ENCODE measurements at places on chromosomes 1 and 21.
A peak's percentile ranks its signal among the peaks of the same experiment; 100 is the strongest.

- DNase-seq: no peak
Observed at GRCh38 chr1:150909585-150910180, 16.5 kb upstream of the SETDB1 start.

GRCh38 chr1:238964631-238965030, 421.7 kb upstream of the CHRM3 start:
- no peak for DNase-seq

DNA sequence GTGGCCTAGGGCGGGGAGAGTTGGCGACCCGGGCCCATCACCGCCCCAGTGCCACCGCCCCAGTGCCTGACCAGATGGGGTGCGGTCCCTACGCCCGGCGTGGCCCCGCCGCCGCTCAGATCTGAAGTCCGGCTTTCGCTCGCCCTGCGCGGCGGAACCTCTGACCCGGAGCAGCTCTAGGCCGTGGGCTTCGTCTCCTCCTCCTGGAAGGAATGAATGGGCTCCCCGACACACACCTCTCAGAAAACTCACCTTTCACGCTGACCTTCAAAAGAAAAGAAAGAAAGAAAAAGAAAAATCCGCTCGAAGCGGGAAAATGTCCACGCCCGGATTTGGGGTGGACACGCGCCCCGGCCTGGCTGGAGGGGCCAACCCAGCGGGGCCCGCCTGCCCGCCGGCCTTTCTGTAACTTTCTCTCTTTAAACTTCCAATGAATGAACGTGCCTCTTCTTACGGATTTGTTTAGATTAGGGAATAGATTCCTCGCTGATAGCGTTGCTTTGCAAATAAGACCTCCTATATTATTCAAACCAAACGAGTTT, 5.4 kb upstream of the SIM2 start:
- DNase-seq: no peak

DNA sequence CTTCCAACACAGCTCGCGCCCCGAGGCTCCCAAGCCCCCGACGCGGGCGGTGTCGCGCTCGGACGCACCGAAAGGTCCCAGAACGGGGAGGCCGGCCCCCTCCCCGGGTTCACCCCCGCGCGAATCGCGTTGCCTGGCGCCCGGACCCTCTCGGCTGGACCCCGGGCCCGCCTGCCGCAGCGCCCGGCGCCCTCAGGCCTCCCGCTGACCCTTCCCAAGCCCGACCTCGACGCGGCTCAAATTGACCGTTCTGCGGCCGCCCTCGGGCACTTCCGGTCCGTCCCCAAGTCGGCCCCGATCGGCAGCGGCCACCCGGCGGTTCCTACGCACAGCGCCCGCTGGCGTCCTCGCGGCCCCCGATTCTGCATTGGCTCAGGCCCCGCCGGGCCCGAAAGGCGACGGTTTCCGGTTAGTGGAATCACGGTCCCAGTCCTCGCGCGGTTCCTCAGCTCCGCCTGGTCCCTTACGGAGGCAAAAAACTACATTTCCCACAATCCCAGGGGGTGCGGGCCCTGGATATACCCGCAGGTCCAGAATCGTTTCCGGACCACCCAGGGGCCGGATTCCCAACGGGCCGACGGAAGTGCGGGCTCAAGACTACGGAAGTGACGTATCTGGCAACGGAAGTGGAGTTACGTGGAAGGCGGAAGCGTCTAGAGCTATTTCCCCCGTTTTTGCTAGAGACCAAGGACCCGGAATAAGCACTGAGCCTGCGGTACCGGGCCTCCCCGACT, at the start of gene AURKAIP1:
Gene AURKAIP1 (minus strand): TSS at position 279 of the 734 bp plus-strand sequence. CDS start 451 bp downstream, outside the sequence.
- DNase-seq: peak; percentile 99

DNA sequence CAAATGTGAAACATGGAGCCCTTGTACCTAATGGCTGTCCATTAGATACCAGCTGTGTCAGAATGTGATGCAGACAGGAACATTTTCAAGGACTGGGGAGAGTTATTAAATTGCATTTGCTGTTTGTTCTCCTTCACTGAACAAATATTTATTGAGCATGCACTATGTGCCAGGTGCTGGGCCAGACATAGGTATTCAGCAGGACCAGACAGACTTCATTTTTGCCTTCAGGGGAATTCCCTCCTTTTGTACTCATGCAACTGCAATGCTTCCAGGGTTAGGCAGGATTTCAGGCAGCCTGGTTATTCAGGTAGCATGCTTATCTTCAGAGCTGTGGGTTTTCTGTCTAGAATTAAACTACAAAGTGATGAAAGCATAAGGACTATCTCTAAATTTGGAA, 64.2 kb upstream of the SMYD2 start:
- no peak for DNase-seq

DNA sequence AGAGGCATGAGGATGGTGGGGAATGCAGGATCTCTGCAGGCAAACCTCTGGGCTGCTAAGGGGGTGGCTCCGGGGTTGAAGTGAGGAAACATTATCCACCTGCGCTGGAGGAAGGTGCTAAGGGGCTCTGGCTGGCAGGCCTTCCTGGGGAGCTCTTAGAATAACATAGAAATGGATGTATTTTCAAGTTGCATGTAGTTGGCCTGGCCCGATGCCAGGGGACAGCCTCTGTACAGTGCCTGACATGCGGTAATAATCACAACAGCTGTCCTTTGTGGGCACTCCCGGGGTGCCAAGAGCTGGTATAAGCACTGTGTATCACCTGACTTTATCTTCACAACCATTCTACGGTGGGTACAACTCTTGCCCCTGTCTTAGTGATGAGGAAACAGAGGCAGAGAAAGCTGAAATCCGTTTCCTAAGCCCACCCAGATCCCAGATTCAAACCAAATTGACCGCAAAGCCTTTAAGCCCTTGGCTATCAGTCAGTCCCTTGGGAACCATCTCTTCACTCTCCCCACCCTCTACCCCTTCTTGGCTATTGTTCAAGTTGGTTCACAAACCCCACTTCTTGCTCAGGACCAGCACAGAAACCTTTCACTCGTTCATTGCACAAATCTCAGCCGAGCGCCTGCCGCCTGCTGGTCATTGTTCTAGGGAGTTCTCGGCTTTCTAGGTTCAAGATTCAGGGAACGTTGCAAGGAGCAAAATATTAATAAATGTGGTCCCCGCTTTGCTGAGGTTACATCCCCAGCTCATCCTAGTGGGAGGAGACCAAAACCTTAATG, 30.9 kb downstream of the PADI4 start:
- DNase-seq: no peak

DNA sequence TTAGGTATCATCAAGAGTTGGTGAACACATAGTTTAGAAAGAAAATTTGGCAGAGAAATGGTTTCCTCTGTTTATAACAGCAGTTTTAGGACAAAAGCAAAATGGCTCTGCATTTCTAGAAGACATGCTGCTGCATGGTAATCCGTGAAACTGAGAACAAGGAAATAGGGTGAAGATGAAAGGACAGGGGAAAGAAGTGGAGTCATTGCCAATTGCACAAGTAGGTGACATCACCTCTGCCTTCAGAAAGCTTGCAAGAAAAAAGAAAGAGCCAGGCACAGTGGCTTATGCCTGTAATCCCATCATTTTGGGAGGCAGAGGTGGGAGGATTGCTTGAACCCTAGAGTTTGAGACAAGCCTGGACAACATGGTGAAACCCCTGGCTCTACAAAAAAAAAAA, 217.6 kb downstream of the LMX1A start:
- no peak for DNase-seq

DNA sequence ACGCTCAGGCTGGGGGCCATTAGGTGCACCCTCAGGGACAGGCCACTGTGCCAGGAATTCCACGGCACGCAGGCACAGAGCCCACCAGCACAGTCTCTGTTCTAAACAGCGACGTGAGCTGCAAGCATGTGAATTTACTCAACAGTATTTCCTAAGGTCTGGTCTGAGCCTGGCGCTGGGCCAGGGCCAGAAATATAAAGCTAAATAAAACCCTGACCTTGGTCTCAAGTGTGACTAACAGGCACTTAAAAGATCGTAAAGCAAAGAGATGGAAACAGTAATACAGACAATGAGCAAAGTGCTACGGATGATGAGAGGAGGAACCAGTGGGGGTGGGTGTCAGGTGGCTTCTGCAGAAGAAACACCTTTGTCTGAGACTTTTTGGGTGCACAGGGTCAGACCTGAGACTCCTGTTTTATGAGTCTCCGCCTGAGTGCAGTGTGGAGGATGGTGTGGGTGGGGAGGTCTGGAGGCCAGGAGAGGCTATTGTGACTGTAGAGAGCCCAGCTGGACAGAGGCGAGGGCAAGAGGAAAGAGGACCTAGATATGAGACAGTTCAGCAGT, 53.4 kb upstream of the EDN2 start:
- peak; percentile 56 for DNase-seq

GRCh38 chr1:68705466-68705865, 208.6 kb upstream of the DEPDC1 start:
- DNase-seq: no peak

- no peak for DNase-seq
Observed at GRCh38 chr1:172478485-172478884, 34.6 kb upstream of the PIGC start.

DNA sequence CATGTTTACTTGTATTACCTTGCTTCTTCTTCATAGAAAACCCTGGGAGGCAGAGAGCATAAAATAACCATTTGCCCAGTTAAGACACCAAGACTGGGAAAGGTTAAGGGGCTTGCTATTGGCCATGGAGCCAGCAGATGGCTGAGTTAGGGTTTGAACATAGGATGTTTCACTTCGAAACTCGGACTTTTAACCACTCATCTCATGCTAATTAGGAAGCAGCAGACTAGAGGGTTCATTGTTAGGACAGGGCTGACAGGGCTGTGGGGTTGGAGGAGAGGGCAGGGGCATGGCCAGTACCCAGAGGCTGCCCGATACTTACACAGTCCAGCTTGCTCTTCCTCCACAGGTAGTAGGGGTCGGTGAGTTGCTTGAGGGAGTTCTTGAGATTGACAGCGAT, 17.0 kb downstream of the SLC26A9 start:
- DNase-seq: no peak

GRCh38 chr1:168437821-168438220, 106.0 kb downstream of the XCL2 start:
- no peak for DNase-seq

GRCh38 chr21:16863908-16864307, 648.9 kb upstream of the CXADR start:
- DNase-seq: no peak

DNA sequence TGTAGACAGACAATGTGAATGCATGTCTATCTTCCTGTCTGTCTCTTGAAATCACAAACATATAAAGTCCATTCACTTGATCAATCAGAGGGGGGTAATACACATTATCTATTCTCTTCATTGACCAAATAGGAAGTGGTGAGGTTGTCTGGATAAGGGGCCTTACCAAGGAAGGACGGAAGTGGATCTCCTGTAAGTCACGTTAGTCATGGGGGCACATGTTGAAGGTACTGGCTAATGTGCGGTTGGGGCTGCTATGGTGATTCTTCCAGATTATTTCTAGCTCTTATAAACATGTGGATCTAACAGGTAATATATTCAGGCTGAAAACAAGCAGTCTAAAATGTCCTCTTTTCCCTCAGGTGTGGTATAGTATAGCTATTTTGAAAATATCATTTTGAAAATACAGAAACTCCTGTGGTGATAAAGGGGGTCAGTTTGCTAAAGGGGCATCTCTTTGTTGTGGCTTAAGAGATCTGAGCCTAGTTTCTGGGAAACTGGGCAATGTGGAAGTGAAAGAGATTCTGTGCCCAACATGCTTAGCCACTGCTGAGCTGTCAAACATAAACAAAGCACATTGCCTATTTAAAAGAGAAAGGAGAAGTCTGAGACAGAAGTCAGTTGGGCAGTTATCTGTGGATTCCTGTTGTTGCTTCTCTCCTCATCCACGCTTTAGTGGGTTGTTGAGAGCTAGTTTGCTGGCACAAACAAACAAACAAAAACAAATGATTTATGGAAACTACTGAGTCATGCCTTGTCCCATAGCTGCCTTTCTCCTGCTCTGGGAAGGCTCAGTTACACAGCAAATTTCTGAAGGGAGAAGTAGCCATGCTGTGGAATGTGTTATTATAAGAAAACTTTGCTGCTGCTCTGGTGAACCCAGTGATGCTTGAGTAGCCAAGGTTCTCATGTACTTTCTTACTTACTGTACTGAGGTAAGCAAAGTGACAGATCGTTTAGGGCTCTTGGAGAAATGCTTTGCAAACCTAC, 166.9 kb downstream of the HLX start:
- no peak for DNase-seq

DNA sequence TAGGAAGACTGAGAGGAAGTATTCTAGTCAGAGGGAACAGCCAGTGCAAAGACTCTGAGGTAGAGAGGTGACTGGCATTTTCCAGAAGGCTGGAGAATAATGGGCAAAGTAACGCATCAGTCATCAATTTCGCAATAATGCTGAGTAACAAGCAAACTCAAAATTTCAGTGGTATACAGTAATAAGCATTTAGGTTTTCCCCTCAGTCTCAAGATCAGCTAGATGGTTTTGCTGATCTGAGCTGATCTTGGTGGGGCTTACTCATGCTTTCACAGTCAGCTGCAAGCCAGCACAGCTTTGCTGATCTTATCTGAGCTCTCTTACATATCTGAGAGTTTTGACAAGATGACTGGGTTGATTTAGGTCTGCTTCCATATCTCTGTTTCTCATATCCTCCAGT, 108.7 kb downstream of the TSEN15 start:
- no peak for DNase-seq

DNA sequence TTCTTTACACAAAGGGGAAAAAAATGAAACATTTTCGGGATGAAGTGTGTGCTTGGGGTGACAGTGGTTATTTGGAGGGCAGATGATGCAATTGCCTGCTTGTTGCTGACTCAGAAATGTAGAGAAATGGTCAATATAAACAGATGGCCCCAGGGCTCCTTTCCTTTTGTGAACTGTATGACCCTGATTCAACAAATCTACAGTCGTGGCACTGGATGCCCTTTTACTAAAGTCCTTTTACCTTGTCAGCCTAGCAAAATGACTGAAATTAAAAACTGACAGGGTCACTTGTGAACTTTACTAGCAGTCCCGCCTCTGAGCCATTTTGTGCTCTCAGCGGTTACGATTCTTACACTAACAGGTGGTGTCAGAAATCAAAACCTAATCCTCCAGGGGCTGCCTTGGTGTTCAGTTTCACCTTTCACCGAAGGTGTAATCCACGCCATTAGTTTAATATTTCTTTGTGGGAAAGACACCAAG, 49.8 kb downstream of the GREM2 start:
- peak; percentile 38 for DNase-seq

DNA sequence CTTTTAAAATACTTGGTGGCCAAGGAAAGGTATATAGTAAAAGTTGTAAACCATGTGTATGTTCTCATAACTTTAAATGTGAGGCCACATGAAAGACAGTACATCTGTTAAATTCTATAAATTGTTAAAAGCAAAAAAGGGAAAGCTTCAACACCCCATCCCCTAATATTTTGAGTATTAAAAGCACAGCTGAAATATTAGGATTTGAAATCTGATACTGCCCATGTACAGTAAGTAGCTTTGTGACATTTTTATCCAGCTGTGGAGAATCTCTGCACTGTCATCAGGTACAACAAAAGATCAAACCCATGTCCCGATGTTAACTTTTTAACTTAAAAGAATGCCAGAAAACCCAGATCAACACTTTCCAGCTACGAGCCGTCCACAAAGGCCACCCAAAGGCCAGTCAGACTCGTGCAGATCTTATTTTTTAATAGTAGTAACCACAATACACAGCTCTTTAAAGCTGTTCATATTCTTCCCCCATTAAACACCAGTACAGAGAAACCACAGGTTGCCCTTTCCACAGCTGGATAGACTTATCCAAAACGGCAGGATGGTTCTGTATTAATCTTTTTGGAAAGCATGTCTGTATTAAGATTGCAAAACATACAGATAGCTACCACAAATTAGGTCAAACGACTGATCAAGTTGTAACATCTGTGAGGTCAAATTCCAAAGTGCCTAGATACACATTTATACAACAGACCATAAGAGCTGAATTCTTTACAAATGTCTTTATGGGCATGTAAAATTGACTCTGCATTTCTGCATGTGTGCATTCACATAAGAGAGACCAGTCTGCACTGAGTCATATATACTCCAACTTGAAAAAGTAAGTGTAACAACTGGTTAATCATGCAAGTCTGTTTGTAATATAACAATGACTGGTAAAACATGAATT, 5.2 kb downstream of the IRF2BP2 start:
- no peak for DNase-seq

Data from fibroblast of the conjunctiva (primary cell).